ENCODE measurements at places on chromosomes 2 and 18.
A peak's percentile ranks its signal among the peaks of the same experiment; 100 is the strongest.

DNA sequence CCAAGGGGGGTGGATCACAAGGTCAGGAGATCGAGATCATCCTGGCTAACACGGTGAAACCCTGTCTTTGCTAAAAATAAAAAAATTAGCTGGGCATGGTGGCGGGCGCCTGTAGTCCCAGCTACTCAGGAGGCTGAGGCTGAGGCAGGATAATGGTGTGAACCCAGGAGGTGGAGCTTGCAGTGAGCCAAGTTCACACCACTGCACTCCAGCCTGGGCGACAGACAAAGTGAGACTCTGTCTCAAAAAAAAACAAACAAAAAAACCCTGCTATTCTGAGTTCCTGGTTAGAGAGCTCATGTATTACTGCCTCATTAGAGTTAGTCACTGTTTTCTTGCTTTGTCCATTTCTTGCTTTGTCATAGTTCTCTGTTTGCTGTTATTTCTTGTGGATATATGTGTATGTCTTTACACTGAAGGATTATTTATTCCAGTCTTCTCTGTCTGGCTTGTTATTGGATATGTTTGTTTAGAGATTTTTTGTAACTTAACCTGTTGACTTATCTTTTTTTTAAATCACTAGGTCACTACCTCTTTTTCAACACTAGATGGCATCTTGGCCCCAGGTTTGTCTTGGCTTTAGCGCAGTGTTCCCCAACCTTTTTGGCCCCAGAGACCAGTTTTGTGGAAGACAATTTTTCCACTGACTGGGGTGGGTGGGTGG lies 17.0 kb downstream of the TTLL4 start:
- peak; percentile 10 for DNase-seq

- no peak for DNase-seq
Observed at GRCh38 chr2:173288561-173288960, 66.1 kb upstream of the CDCA7 start.

GRCh38 chr18:27581296-27581904 lies 396.3 kb upstream of the CHST9 start:
- no peak for DNase-seq

GRCh38 chr2:240561325-240561971 lies 1.3 kb downstream of the DUSP28 start:
- peak; percentile 42 for DNase-seq

- DNase-seq, result peak; percentile 36
Observed at GRCh38 chr18:63073481-63073880, 246.1 kb downstream of the BCL2 start.

DNA sequence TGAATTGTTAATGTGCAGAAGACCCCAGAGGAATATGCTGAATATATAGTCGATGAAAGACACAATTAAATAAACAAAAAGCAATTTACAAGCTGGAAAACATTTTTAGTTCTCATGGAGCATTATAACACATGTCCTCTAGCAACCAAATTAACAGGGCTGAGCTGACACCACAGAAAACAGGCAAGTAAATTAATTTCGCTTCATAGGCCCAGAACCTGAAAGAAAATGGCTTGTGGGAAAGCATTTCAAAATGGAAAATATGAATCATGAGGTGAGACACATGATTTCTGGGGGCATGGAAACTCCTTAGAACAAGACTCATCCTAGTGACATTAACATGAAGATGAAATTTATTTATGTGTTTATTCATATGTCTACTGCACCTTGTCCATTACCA lies 25.0 kb upstream of the RNF152 start:
- DNase-seq, result no peak
